ENCODE measurements at places on chromosomes 4 and X. TPM values are rescaled to one million over a fixed set of nuclear protein-coding genes. Genes with fewer than 3 reads are reported as not detected.

Gene RBM46
- total RNA-seq: not detected

Gene SEC31A
- 98.2 TPM for total RNA-seq

Gene MAGEA12
- total RNA-seq: not detected

Gene SAGE1
- total RNA-seq: not detected

Gene ARHGAP36
- total RNA-seq: not detected

Gene SPP1
- total RNA-seq: 0.99 TPM

Gene ARHGAP6
- total RNA-seq: not detected

DNA sequence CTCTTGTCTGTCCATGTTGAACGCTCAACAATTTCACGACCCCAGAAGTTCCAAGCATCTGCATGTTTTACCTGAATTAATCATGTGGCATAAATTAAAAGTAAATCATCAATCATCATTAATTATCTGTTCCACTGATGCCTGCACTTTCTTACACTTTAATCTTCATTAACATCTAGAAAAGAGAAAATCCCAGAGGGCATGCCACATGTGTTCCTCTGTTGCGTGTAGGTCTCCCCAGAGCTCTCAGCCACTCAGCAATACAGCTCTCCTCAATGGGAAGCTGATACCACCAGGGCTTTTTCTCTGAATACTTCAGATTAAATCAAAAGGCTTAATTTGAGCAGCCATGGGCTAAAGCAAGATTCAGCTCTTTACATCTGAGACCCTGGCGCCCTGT lies 722.4 kb upstream of the TENM3 start:
- DNase-seq: no peak
- peaks cover 61% of the 10 kb centered on the region for H3K27me3 ChIP-seq
- H3K4me1 ChIP-seq: no peaks in the 10 kb centered on the region

- H3K27ac ChIP-seq: no peak overlapping the region
- no peaks in the 10 kb centered on the region for H3K4me1 ChIP-seq
- DNase-seq: no peak
- H3K27me3 ChIP-seq: no peaks in the 10 kb centered on the region
- H3K36me3 ChIP-seq: no peaks in the 10 kb centered on the region
- H3K4me3 ChIP-seq: no peak overlapping the region
Measured at GRCh38 chr4:106801386-106801785, 234.7 kb downstream of the DKK2 start.

DNA sequence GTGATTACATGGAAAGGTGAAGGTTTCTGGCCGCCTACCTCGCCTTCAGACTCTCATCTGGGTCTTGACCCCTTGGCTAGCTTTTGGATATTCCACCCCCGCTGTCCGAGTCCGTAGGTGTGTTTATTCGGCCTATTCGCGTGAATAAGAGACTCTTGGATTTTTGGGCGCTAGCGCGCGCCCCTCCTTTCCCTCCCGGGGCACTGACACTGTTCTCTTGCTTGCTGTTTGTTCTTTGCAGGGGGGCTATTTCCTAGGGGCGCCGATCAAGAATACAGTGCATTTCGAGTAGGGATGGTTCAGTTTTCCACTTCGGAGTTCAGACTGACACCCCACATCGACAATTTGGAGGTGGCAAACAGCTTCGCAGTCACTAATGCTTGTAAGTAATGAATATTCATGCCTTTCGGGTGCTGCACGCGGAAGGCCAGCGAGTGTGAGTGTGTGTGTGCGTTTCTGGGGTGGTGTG lies 932 bp downstream of the GRIA2 start:
- DNase-seq: no peak
- H3K27ac ChIP-seq: no peak overlapping the region
- H3K27me3 ChIP-seq: peaks cover 23% of the 10 kb centered on the region

GRCh38 chrX:40227125-40227524 lies 129.4 kb upstream of the BCOR start:
- H3K27me3 ChIP-seq: no peaks in the 10 kb centered on the region
- no peak overlapping the region for H3K4me3 ChIP-seq
- no peaks in the 10 kb centered on the region for H3K4me1 ChIP-seq
- H3K27ac ChIP-seq: no peak overlapping the region
- H3K36me3 ChIP-seq: no peaks in the 10 kb centered on the region
- DNase-seq: no peak

- no peak for DNase-seq
- H3K27me3 ChIP-seq: no peaks in the 10 kb centered on the region
- no peaks in the 10 kb centered on the region for H3K4me1 ChIP-seq
- H3K4me3 ChIP-seq: no peak overlapping the region
- H3K27ac ChIP-seq: no peak overlapping the region
Measured at GRCh38 chr4:116847616-116848015, 237.8 kb downstream of the TRAM1L1 start.

DNA sequence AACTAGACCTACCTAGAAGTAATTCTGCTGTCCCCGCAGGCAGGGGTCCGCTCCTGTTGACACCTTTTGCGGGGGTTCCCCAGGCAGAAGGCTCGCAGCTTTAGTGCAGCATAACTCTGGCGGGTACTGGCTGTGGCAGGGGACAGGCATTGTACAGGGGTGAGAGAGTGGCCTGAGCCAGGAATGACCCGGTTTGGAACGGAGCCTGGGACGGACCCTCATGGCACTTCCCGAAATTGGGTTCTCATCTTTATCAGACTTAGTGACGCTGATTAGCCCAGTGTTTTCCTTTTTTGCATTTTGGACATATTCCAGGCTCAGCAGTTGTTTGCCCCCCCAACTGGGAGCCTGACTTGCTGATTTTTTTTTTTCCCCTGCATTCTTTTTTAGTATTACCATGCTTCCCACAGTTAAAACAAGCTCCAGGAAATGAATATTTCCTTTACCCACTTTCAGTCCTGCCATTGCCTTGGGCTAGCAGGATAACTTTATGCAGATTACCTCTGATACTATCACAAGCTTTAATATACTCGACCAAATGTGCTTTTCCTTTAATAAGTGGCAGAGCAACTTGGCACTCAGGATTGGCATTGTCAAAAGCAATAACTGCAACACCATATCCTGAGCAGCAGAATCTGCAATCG lies 55.8 kb upstream of the WDR1 start:
- H3K27me3 ChIP-seq: peaks cover 18% of the 10 kb centered on the region
- DNase-seq: peak; percentile 33
- H3K36me3 ChIP-seq: no peaks in the 10 kb centered on the region

DNA sequence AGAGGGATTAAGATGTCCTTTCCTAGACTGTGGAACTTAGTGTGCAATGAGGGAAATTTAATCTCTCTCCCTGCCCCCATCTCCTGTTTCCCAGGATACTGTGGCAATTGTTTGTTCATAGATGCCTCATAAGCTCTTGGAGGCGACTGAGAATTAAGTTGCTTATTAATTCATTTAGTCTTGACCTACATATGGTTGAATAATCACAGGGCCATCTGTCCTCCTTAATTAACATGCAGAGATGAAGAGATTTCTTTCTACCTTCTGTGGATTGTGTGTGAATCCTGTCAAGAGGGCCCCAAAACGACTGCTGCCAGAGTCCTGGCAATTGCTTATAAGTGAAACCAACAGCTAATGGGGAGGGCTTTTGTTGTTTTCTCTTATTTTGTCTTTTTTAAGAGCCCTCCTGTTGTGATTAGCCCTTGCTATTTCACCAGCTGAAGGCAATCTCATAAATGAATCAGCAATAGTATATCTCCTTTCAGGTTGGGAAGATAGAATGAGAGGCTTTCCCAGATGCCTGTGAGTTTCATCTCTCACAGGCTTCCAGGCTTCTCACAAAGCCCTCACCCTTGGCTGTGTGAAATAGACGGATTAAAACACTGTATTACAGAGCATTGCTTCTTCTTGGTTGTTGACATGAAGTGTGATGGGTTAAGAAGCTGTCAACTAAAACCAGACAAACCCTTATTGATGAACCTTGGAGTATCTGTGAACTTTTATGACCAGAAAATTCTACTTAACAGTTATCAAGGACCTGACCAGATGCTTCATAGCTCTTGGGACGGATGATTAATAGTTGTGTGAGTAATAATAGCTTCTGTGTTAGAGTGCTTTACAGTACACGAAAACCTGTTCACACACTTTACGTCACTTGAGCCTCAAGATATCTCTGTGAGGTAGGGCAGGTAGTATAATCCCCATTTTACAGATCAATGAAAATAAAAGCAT lies 58.5 kb downstream of the PGRMC2 start:
- H3K36me3 ChIP-seq: no peaks in the 10 kb centered on the region
- H3K4me3 ChIP-seq: no peak overlapping the region
- H3K4me1 ChIP-seq: no peaks in the 10 kb centered on the region
- peak; percentile 19 for DNase-seq
- no peaks in the 10 kb centered on the region for H3K27me3 ChIP-seq

DNA sequence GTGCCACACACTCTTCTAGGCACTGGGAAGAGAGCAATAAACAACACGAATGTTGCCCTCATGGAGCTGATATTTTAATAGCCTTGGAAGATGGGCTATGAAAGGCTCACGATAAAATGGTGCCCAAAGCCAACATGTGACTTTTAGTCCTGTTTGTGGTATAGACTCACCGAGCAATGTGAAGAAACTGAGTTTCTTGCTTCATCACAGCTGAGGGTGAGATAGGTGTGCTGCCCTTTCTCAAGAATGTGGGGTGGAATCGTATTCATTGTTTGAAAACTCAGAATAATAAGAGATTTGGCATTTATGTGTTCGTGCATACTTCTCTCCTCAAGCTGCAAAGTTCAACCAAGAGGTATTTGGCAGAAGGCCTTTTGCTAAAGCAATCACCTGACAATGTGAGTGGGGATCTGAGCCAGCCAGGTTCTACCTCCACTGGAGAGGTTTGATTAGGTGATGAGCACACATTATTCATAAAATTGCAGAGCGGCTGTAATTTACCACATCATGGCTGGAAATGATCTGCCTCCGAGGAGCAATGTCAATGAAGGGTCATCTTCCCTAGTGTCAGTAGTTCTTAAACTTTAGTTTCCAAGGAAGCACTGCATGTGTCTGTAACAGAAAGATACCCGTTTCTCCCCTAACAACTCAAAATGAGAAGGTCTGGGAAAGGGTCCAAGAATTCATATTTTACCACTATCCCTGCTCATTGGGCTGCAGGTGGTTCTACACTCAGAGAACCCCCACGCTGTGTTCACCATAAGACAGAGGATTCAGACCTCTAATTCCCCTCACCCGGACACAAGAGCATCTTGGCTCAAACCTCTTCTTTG lies 41.9 kb upstream of the CBR4 start:
- no peak for DNase-seq
- no peaks in the 10 kb centered on the region for H3K36me3 ChIP-seq
- H3K4me3 ChIP-seq: no peak overlapping the region
- H3K27me3 ChIP-seq: no peaks in the 10 kb centered on the region
- peaks cover 12% of the 10 kb centered on the region for H3K4me1 ChIP-seq

DNA sequence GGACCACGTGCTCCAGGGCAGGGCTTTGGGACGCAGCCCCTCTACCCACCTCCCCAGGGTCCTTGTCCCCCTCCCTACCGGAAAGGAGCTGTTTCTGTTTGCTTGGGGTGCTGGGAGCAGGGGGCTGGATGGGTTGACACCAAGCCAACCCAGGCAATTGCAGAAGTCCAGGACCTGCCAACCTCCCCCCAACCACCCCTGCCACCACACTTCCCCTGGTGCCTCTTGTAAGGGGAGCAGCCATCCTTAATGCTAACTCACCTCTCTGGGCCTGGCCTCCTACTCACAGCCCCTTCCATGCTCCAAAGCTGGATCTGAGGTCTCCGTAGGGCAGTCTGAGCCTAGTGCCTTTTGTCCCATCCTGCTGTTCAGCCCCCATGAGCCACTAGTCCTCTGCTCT lies 631.9 kb downstream of the BCOR start:
- H3K27ac ChIP-seq: no peak overlapping the region
- no peak overlapping the region for H3K4me3 ChIP-seq
- H3K36me3 ChIP-seq: no peaks in the 10 kb centered on the region
- H3K27me3 ChIP-seq: no peaks in the 10 kb centered on the region

- no peaks in the 10 kb centered on the region for H3K4me1 ChIP-seq
- H3K36me3 ChIP-seq: no peaks in the 10 kb centered on the region
- no peak overlapping the region for H3K27ac ChIP-seq
- H3K27me3 ChIP-seq: no peaks in the 10 kb centered on the region
Measured at GRCh38 chr4:137213372-137214173, 318.7 kb downstream of the PCDH18 start.

GRCh38 chrX:39481621-39482020 lies 616.1 kb downstream of the BCOR start:
- no peaks in the 10 kb centered on the region for H3K27me3 ChIP-seq
- no peak overlapping the region for H3K4me3 ChIP-seq
- H3K4me1 ChIP-seq: peaks cover 21% of the 10 kb centered on the region
- no peak overlapping the region for H3K27ac ChIP-seq
- no peaks in the 10 kb centered on the region for H3K36me3 ChIP-seq

DNA sequence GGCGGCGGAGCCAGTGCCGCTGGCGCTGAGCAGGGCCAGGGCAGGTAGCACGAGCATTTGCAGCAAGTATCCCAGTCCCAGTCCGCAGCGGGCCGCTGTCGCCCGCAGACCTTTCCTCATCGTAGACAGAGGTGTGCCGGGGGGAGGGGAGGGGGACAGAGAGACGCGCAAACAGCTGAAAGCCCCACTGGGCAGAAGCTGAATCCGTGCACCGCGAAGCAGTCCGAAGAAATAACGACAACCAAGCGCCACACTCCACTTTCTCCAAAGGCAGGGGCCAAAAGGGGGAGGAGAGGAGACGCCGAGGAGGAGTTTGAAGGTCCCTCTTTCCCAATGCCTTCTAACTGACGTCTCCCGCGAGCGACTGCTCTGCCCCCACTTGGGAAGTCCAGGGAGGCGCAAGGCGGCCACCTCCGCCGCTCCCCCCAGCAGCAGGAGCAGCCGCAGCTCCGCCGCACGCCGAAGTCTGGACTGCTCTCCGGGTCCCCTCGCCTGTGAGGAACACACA lies at the start of gene UNC5C:
Gene UNC5C, minus strand, starts transcription at position 236 of the 508 bp plus-strand sequence.
- no peak for DNase-seq
- no peaks in the 10 kb centered on the region for H3K36me3 ChIP-seq
- H3K4me3 ChIP-seq: peak within 1 kb of the TSS; percentile 50
- peaks cover 25% of the 10 kb centered on the region for H3K27me3 ChIP-seq

GRCh38 chr4:150108691-150109090 lies 30.4 kb downstream of the DCLK2 start:
- no peak overlapping the region for H3K27ac ChIP-seq
- DNase-seq: no peak
- H3K36me3 ChIP-seq: no peaks in the 10 kb centered on the region
- H3K4me3 ChIP-seq: no peak overlapping the region

DNA sequence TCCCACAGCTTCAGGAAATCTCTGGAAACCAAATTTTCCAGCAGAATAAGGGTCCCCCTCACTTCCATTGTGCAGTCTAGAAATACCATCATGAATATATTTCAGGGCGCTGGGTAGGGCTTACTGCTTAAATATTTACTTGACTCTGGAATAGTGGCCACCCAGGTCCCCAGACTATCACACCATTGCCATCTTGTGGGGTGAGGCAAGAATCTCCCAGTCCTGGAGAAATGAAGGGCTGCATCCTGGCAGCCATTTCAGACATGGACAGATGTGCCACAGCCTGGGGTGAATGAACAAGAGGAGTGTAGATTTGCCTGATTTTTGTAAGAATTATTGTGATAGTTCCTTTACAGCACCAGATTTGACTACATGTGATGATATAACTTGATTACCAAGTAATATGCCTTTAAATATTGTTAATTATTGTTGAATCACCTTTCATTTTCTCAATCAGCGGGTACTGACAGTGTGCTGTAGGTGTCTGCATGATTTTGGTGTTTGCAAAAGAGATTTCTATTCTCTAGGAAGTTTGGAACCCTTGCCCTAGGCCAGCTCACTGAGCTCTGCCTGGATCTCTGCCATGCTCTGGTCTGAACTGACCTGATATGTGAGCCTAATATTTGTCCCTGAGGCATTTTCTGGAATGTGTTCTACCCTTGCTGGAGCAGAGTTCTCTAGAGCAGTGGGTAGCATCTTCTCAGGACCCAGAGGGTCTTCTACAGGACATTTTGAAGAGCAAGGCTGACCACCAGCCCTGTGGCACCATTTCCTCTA lies 183.4 kb downstream of the KIT start:
- H3K36me3 ChIP-seq: no peaks in the 10 kb centered on the region
- no peak overlapping the region for H3K4me3 ChIP-seq
- no peaks in the 10 kb centered on the region for H3K4me1 ChIP-seq
- peak; percentile 16 for DNase-seq
- no peak overlapping the region for H3K27ac ChIP-seq

All from A673 (cell line).